ENCODE measurements at places on chromosomes 5 and 9. TPM values are rescaled to one million over a fixed set of nuclear protein-coding genes. Genes with fewer than 3 reads are reported as not detected.

DNA sequence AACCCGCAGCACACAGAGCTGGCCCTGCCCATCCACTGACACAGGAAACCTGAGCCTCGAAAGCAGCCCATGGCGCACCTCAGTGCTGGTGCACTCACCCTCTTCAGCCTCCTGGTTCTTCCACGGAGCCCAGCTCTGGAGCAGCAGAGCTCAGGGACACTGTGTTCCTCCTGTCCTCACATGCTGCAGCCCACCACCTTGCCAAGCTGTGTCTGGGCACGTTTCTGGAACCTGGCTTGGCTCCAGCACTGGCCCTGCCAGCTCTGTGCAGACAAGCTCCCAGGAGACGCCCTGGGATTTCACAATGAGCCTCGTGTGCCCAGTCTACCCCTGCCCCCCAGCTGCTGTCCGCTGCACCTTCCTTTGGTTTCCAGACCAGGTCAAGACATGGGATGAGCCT lies 119.5 kb downstream of the SYK start:
- DNase-seq, result no peak

DNA sequence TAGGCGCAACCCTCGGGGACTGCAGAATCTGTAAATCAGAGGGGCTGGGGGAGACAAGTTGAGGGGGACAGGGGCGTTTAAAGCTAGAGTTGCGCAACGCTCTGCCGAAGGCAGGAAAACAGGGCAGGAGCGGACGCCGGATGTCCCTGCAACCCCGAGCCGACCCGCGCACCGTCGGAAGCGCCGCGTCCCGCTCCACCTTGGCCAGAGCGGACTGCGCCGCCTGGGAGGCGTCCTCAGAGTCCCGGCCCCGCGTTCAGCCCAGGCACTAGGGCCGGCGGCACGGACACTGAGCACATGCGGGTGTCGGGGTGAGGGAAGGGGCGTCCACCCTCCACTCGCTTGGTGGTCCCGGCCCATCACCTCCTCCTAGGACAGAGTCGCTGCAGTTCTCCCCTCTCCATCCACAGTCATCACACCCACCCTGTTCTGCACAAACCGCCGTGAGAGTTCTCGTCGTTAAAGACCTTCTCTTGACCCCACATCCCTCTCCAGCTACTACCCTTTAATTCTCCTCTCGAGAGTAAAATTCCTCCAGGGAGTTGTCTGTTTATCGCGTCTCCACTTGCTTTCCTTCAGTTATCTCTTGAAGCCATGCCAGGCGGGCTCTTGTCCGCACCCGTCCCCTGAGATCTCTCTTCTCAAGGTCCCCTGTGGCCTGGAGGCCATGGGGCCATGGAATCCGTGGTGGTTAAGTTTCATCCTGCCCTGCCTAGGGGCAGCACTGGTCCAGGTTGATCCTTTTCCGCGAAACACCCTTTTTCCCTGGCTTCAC lies 796 bp upstream of the PDLIM7 start:
- no peak for DNase-seq

The NMUR2 gene
- total RNA-seq, result not detected

DNA sequence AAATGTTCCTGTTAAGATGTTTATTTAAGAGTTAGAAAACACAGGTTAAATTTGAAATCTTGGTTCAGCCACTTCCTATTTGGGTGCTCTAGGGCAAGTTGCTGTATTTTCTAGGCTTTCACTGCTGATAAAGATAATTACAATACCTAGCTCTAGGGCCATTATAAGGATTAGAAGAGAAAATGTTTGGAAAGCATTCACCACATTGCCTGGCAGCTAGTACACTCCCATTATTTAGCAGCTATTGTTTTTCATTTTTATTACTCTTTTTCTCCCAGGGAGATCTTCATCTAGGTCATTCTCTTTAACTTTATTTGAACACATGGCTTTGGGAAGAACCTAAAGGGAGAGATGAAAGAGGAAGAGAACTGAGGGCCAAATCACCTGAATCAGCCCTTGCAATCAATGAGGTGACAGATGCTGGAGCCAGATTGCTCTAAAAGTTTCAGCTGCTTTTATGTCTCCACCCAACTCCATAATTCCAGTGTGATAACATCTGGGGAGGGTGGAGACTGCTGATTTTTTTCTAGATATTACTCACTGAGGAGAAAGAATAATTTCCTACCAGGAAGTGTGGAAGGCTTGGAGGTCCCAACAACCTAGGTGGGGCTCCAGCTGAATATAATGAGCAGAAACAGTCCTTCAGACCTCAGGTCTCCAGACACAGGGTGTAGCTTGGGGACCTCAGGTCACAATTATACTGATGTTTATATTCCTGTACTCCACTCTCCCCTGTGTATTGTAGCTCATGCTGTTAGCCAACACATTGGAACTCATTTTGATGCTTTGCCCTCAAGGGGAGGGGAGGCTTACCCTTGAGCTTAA lies 640.0 kb downstream of the RAB3C start:
- DNase-seq, result no peak

GRCh38 chr5:140595538-140596300 lies 31.1 kb downstream of the SLC35A4 start:
- no peak for DNase-seq

- no peak for DNase-seq
Measured at GRCh38 chr9:137971477-137972138, 94.0 kb downstream of the CACNA1B start.

The WNT8A gene
- total RNA-seq, result not detected

GRCh38 chr5:124512952-124513632 lies 233.3 kb downstream of the ZNF608 start:
- DNase-seq, result no peak

The TNC gene
- 1.3 TPM for total RNA-seq

GRCh38 chr9:73689051-73689870 lies 537.6 kb downstream of the ANXA1 start:
- no peak for DNase-seq
